ENCODE measurements at places on chromosomes 4 and X. TPM values are rescaled to one million over a fixed set of nuclear protein-coding genes. Genes with fewer than 3 reads are reported as not detected.

The EREG gene
- 5.8 TPM for total RNA-seq

DNA sequence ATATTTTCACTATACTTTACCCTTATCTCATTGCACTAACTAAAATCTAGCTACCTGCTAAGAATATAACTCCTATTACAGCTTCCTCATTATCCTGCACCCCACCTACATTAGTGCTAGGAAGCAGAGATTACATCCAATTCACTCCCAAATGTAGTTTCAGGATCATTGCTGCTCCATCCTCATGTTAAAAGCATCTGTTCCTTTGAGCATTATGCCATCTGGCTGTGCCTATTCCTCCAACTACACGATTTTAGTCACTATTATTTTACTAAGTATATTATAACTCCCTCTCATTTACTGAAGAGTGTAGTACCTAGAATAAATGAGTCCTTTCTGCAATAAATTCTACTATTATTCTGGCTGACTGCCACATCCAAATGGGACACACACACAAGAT is 1586.9 kb downstream of the TECRL start:
- no peak for DNase-seq

DNA sequence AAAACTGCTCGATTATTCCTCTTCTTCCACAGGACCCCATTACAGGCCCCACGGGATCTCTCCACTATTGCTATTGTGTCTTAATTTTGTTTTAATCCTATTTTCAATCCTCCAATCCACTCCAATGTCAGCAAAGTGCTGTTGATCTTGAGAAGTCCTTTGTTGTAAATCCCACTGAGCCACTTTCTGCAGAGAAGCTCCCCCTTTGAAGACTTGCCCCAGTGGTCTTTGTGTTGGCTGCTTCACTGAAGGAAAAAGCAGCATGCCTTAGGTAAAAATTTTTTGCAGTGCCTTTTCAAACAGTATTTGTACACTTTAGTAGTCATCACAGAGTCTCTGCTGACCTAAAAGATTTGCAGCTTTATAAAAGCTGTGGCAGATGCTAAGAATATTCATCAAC is 252.0 kb upstream of the SLC7A11 start:
- no peak for DNase-seq

The P2RY10 gene
- total RNA-seq, result not detected

GRCh38 chr4:119209077-119209476 is 3.4 kb upstream of the USP53 start:
- DNase-seq, result no peak

DNA sequence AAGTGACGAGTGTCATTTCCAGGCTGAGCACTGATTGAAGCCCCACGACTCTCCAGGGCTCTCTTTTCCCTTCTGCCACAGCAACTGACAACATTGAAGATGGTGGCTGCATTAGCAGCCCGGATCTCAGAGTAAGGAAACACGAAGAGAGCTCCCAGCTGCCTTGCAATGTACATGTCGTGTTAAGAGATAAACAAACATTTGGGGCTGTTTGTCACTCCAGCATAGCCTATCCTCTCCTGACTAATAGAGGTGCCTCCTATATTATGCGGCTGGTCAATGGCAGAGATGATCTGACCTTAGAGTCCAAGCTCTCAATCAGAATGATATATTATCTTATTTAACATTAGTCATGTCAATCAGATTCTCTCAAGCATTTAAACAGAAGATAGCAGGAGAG is 38.6 kb downstream of the ATXN3L start:
- DNase-seq, result no peak

The NPY2R gene
- 0.28 TPM for total RNA-seq

The DGKK gene
- total RNA-seq, result not detected

The ODAPH gene
- not detected for total RNA-seq
